ENCODE measurements at places on chromosomes 7 and 10.

DNA sequence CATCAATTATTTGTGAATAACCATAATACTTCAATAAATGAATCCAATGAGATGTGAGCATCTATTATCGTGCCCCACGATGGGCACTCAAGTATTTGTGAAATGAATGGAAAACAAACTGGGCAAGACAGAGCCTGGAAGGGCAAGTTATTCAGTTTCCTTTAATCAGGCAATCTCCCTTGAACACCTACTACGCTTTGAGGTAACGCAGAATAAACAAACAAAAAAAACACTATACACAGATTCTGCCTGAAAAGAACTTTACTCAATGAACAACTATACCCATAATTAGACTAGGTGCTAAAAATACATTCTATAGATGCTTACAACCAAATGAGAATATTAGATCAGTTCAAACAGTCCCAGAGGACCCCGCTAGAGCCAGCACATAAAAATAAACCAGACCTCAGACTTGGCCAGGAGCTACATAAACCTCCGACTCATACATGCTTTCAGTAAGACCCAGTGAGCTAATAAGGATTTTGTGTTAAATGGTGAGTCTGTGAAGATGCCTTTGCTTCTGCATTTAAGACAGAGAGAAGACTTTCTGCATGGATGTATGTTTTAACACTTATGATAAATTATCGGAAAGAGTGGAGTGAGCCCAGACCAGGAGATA lies 121.3 kb downstream of the MPP7 start:
- DNase-seq: no peak

DNA sequence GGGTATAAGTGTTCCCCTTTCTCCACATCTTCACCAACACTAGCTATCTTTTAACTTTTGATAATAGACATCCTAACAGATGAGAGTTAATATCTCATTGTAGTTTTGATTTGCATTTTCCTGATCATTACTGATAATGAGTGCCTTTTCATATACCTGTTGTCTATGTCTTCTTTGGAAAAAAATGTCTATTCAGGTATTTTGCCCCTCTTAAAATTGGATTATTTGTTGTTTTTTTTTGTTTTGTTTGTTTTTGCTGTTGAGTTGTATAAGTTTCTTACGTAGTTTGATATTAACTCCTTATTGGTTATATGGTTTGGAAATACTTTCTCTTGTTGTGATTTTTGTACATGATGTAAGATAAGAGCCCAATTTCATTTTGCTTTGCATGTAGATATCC lies 214.7 kb downstream of the MALRD1 start:
- no peak for DNase-seq

GRCh38 chr7:107846324-107846723 lies 43.3 kb upstream of the SLC26A3 start:
- DNase-seq: no peak

GRCh38 chr7:66110856-66111255 lies 3.8 kb upstream of the CRCP start:
- DNase-seq: no peak

DNA sequence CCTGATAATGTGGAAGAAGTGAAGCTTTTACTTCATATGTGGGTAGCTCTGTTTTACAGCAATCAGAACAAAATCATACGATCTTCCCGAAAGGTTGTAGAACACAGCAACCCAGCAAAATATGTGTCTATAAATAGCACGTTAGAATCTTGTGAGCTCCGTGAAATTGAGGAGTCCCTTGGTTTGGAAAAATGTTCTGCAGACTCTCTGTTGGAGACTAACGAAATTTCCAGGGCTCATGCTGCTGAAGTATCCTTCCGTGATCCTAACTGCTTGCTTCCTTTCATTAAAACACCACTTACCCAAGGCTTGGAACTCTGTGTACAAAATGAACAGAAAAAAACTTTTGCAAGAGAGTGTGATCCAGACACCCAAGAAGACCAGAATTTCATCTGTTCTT lies 57.5 kb downstream of the TASOR2 start:
- no peak for DNase-seq

DNA sequence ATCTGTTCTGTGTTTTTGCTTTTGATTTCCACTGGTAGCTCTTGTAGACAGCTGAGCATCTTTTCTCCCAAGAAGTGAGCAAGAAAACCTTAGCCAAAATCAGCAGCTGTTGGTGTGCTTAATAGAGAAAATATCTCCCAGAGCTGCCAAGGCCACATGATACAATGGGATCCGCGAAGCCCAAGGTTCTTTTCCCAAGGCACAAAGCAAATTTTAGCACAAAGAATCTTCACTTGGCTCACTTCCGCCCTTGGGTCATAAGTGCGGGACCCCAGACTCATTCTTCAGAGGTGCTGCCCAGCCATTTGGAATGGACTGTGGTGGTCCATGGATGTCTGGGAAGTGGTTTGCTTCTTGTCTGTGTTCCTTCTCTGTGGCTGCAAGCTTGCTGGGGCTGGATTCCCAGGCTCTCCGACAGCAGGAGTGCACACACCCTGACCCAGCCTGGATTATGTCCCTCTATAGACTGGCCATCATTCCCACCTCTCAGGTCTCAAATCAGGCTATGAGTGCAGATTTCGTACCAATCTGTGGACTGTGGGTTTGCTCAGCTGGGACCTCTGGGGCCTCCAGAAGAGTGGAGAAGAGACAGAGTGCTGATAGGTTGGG lies 93.0 kb upstream of the TMEM72 start:
- DNase-seq: no peak

DNA sequence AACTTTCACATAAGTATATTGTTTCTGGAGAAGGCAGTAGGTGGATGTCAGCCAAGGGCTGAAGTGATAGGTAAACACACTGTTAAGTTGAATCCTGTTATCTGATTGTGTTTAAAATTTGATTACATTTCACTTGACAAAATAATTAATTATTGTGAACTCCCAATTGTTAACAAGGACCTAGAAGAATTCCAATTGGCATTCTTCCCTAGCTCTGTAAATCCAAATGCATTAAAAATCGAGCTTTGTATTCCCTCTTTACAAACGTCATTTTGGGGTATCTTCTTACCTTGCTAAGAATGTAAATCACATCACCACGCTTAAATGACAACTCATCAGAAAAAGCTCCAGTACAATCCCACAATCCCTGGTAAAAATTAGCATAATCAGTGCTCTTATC lies 179.9 kb downstream of the SKAP2 start:
- DNase-seq: no peak

- peak; percentile 49 for DNase-seq
Measured at GRCh38 chr7:106915873-106916272, 50.8 kb downstream of the PIK3CG start.

DNA sequence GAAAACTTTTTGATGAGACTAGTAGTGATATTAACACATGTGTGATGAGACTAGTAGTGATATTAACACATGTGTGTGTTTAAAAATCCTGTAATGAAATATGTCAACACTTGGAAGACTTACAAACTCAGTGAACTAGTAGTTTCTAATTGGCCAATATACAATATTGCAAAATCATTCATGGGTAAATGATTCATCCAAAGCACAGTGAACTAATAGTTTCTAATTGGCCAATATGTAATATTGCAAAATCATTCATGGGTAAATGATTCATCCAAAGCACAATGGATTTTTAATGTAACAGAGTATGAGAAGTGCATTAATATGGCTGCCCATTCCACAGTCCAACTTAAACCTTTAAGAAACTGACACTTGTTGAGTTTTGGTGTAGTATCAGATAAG lies 77.8 kb downstream of the ATAD1 start:
- no peak for DNase-seq

DNA sequence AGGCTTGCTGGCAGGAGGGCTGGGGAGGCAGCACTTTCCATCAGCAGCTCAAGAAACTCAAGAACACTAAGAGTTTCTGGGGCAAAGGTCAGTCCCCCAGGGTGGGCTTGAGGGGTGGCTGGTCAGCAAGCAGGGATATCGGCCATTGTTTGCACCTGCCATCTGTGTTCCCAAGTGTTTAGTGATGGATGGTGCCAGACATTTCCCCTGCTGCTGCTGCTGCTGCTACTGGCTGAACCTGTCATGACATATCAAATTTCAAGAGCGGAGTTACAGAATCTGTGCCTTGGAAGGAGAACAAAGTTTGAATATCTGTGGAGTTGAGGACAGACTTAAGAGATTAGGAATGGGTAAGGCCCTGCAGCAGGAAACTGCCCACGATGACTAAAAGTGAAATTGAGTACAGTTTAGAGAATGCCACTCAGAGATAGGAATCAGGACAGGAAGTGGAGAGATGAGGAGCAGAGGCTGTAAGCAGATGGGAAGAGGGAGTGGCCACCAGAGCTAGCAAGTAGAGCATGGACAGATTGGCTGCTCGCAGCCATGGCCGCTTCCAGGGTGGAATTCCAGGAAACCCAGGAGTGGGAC lies 39.2 kb upstream of the PPP1R3C start:
- DNase-seq: no peak

- peak; percentile 87 for DNase-seq
Measured at GRCh38 chr7:2710286-2710655, 22.3 kb downstream of the AMZ1 start.

DNA sequence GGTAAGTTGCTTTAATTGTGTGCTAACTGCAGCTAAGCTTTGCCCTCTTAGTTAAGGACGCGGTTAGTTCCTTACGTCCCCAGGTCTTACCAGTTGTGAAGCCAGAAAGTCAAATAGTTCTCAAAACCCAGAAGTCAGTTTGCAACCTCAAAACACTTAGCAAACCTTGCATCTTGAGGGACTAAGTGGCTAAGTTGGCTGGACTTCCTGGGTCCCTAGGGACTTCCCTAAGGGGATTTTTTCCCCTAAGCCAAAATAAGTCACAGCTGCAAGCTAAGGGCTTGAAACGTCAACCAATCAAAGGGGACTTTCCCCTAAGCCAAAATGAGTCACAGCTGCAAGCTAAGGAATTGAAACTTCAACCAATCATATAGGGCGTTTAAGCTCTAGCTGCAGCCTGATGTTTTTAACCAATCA lies 36.2 kb upstream of the HECW1 start:
- peak; percentile 31 for DNase-seq

GRCh38 chr7:6227294-6227846 lies 45.1 kb downstream of the CYTH3 start:
- DNase-seq: no peak

DNA sequence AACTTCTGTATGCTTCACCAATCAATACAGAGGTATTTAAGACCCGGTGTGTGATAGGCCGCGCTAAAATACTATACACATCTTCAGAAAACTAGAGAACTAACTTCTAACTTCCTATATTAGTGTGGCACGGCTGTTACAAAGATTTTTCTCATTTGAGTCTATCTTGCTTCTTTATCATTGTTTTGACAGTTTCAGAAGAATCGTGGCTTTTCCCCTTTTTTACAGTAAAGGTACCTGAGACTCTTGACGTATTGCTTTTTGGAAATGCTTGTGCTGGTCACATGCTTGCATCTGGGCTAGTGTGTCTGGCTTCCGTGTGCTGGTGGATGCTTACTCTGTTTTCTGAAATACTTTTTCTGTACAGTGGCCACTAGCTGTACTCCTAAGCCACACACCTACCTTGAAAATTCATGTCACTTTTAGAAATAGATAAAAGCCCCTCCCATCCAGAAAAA lies 12.7 kb downstream of the IKZF1 start:
- peak; percentile 49 for DNase-seq

- DNase-seq: peak; percentile 66
Measured at GRCh38 chr10:72335394-72336258, 19.1 kb downstream of the DNAJB12 start.
